ENCODE measurements at places on chromosomes 12 and 14.
A peak's percentile ranks its signal among the peaks of the same experiment; 100 is the strongest.

GRCh38 chr14:65411656-65412031, 886 bp upstream of the FUT8 start:
- DNase-seq, result peak; percentile 84

DNA sequence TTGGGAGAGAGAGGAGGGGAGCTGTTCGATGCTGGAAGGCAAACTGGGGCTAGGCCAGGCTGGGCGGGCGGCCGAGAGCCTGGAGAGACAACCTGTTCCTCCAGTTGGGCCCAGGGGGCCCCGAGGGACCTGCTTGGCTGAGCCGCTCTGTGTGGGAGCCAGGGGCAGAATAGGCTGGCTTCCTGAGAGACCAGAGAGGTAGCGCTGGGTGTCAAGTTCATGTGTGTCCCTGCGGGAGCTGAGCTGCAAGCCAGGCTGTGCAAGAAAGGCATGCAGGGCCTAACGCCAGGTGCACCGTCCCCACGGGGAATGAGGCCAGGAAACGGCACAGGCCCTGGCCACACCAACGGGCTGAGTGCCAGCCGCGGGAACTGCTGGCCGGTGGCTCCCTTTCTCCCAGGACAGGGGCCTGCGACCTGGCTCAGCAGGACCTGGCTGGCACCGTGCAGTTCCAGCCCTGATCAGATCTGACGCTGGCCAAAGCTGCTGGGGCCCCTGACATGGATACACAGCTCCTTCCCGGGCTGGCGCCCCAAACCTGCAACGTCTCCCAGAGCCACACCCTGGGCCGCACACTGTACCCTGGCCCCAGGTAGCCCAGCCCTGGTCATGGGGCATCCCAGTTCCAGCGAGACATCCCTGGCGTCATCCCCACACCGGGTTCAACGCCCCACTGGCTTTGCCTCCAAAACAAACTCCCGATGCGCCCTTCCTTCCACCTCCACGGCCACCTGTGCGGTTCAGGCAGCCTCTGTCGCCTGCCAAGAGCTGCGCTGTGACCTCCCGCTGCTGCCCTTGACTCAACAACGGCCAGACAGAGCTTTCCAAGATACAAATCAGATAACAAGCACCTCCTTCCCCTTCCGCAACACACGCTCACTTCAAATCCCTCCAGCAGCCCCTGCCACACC, 65.0 kb downstream of the RFLNA start:
- DNase-seq, result no peak

DNA sequence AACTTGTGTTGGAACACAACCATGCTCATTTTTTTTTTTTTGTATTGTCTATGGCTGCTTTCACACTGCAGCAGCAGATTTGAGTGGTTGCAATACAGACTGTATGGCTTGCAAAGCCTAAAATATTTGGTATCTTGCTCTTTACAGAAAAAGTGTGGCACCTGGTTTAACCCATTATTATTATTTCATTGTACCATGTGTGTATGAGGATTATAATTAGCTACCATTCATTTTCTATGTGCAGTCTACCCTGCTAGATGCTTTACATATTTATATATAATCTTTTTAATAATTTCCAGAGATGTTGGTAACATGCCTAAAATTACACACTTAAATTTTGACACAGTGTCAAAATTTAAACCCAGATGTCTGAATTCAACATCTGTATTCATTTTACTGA, 37.7 kb downstream of the SPATS2 start:
- DNase-seq, result no peak

DNA sequence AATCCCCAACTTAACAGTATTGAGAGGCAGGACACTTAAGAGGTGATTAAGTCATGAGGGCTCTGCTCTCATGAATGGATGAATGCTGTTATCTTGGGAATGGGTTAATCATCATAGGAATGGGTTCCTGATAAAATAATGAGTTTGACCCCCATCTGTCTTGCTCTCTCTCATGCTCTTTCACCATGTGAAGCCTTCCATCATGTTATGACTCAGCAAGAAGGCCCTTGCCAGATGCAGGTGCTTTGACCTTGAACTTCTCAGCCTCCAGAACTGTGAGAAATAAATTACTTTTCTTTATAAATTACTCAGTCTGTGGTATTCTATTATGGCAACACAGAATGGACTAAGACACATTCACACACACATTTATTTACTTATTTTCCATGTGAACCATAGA, 89.0 kb upstream of the PPM1H start:
- no peak for DNase-seq

DNA sequence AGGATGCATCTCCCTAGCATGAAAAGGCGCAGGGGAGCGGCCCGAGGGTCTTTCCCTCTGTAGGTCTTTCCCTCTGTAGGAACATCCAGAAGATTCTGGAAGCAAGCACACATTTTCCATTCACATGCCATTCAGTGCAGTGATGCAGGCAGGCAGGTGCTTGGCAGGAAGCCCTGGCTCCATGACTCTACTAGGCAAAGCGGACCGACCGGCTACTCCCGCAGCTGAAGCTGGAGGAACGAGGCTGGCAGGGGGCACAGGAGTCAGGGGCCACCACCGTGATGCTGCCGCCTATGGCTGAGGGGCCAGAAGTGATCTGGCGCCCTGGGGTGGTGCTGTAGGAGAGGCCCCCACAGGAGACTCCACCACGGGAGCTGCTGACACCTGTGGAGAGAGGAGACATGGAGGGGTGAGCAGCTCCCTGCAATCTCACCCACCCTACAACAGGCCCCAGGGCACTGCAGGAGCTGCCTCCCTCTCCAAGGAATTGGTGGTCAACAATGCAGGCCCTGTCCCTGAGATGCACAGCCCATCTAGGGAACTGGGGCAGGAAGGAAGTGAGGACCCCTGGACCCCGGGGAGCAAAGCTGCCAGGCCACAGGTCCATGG, 6.5 kb downstream of the KRT85 start:
- DNase-seq, result no peak

GRCh38 chr12:21906919-21907493, 34.2 kb downstream of the ABCC9 start:
- no peak for DNase-seq

DNA sequence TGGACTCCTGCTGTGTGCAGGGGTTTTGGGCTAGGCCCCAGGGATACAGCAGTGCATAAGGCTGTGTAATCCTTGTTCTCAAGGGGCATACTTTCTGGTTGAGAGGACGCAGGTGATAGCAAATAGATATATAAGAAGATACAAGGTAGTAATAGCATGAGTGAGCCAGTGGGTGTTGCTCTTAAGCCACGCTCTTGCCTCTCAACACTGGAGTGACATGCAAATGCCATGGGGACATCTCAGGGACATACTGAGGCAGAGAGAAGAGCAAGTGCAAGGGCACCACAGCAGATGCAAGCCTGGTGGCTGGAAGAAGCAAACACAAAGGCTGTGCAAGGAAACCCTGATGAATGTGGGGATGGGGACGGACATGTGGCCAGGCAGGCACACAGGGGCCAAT, 223.3 kb downstream of the CHST11 start:
- DNase-seq, result peak; percentile 46

DNA sequence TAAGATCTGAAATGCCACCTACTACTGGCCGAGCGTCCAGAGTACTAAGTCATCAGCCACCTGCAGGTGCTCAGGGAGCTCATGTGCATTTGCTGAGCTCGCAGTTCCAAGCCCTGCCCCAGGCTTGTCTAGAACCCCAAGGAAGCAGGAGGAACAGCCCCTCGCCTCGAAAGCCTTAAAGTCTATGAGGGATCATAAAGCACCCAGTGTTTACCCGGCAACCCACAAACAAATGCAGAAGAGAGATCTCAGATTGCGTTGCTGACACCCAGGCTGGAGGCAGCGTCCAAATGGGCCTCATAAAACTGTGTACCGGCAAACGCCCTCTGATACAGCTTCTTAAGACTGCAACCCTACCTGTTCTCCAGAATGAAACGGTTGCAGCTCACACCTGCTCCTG, 6.8 kb downstream of the KDM2B start:
- no peak for DNase-seq

- DNase-seq, result no peak
Observed at GRCh38 chr12:132648616-132649225, 30.1 kb downstream of the P2RX2 start.

GRCh38 chr12:44858226-44858855, 17.8 kb downstream of the NELL2 start:
- no peak for DNase-seq

GRCh38 chr14:100761481-100761880, 34.8 kb downstream of the DLK1 start:
- DNase-seq, result no peak

- no peak for DNase-seq
Observed at GRCh38 chr12:85552461-85552860, 272.4 kb downstream of the ALX1 start.

GRCh38 chr12:131349397-131350127, 361.3 kb upstream of the SFSWAP start:
- DNase-seq, result no peak

DNA sequence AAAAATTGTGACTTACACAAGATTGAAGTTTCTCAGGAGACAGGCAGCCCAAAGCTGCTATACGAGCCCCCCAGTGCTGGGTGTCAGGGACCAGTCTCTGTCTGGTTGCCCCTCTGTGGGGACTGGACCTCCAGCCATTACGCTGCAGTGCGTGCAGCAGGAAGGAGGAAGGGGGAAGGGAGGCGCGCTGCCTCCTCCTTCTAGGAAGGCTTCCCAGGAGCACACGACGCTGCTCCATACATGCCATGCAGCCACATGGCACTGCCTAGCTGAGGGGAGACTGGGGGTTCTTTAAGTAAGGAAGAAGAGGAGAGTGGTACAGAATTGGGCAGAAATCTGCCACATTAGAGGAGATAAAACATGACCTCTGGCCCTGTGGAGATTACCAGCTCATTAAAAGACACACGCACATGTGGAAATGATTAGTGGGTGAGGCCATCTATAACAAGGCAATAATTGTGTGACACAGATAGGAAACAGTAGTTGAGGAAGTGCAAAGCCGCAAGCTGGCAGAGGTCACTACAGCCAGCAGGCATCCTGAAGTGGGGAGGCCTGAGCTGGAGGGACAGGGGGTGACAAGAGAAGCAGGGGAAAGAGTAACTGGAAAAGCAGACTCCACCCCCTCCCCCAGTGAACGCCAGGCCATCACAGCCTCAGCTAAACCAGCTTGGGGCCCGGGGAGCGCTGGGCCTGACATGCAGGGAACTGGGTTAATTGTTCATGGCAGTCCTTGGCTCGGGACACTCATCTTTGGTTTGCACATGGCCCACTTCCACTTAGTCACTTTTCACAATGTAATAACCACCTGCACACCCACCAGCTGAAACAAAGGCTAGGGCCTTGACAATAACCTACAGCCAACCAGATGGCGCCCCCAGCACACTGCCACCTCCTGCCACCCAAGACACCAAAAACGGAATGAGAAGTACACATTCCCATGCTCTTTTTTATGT, 39.6 kb downstream of the CCDC88C start:
- peak; percentile 58 for DNase-seq

GRCh38 chr12:91818227-91819131, 327.2 kb downstream of the BTG1 start:
- no peak for DNase-seq

DNA sequence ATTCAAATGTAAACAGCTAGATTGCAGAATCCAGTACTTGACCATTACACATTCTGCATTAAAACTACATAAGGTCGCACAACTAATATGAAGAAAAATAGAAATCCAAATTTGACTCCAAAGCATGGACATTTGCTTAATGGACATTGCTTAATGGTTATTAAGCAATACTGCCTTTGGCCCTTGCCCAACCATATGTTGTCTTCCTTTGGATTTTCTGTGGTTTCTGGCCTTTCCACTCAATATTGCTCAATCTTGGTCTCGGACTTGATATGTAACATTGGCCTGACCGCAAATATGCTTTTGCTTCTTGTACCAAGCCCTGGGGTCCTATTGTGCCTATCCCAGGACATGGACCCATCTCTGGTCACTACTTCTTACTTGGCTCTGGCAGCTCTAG, 67.2 kb downstream of the PTPRR start:
- no peak for DNase-seq

DNA sequence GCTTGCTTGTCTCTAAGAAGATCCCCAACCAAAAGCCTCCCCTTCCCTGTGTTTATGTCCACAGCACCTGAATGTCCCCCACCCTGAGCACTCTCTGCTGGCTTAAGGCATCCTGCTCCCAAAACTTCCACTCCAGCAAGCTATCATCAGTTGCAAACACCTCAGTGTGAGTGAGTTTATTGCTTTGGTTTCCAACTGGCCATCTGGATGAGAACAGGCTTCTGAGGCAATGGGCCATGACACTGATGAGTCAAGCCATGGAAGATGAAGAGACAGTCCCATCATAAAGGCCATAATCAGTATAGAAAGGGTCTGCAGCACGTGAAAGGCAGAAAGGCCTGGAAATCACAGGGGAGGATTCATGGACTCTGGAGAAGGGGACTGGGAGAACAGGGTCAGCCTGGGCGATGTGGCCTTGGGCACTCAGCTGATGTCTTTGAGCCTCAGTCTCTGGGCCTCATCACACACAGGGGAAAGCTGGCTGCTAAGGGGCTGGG, 12.8 kb downstream of the CMKLR1 start:
- no peak for DNase-seq

DNA sequence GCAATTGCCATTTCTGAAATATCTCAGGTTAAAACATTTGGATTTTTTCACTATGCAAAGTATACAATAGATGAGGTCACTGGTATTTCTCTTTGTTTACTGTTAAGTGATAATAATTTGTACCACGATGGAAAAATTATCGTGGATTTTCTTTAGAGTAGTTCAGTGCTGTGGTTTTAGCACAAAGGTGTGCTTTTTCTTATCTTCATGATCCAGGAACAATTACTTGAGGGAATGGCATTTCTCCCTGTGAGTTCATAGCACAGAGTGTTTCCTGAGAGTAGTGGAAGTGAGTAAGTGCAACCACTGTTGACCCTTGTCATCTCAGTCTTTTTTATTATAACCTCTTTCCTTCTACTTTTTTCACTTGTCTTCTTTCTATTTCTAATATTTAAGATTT, 86.8 kb downstream of the FGD4 start:
- DNase-seq, result no peak

DNA sequence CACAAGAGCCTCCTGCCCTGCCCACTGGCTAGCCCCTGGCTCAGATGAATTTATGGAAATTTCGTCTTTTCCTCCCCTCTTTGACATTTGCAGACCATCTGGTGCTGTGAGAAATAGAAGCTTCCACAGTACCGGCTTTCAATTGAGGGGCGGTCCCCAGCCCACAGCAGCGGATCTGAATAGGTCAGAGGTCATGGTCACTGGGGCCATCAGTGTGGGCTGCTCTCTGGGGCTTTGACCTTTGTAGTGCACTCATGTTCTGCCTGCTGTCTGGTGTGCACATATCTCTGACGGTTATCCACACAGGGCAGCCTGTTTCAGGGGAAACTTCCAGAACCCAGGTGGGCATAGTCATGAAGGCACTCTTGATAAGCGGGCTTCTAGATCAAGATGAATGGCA, 2.5 kb upstream of the RFLNA start:
- DNase-seq, result no peak

GRCh38 chr14:74596741-74597450, 15.1 kb downstream of the LTBP2 start:
- DNase-seq, result no peak

GRCh38 chr14:54488318-54488645, 498 bp downstream of the GMFB start:
- no peak for DNase-seq

- no peak for DNase-seq
Observed at GRCh38 chr14:67225523-67225922, 15.7 kb upstream of the PALS1 start.

GRCh38 chr12:47825173-47825639, 5.5 kb upstream of the HDAC7 start:
- DNase-seq, result no peak

All from CD4-positive, alpha-beta T cell treated with Interleukin-17A for 4 hours (primary cell).